ENCODE measurements at places on chromosomes 16 and 17.
A peak's percentile ranks its signal among the peaks of the same experiment; 100 is the strongest.

- no peak for DNase-seq
These were observed 270.6 kb upstream of the TNRC6C start for GRCh38 chr17:77687921-77688320.

- no peak for DNase-seq
These were observed 968 bp downstream of the RIPOR1 start for GRCh38 chr16:67529582-67530012.

DNA sequence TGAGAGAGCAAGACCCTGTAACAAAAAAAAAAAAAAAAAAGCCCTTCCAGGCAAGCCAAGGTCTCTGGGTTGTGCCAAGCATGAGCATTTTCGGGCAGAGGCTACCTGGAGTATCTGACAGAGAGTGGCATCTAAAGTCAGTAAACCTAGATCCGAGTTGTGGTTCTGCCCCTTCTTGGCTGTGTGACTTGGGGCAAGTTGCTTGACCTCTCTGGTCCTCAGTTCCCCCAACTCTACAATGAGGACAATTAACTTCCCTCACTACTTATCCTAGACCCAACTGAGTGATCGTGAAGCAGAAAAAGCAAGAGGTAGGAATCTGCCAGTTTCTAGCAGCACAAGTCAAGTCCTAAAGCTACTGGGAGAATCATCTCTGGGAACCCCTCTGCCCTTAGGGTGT, 34.4 kb downstream of the TMEM186 start:
- no peak for DNase-seq

GRCh38 chr17:36503456-36504155, 17.1 kb downstream of the ZNHIT3 start:
- peak; percentile 19 for DNase-seq

GRCh38 chr17:68289473-68289872, 1.5 kb downstream of the SLC16A6 start:
- DNase-seq, result no peak

GRCh38 chr16:83343935-83344366, 463.8 kb upstream of the HSBP1 start:
- no peak for DNase-seq

- DNase-seq, result peak; percentile 40
These were observed 1.0 kb upstream of the TTYH2 start for GRCh38 chr17:74212209-74212912.
